ENCODE measurements at places on chromosomes 11 and 22.

DNA sequence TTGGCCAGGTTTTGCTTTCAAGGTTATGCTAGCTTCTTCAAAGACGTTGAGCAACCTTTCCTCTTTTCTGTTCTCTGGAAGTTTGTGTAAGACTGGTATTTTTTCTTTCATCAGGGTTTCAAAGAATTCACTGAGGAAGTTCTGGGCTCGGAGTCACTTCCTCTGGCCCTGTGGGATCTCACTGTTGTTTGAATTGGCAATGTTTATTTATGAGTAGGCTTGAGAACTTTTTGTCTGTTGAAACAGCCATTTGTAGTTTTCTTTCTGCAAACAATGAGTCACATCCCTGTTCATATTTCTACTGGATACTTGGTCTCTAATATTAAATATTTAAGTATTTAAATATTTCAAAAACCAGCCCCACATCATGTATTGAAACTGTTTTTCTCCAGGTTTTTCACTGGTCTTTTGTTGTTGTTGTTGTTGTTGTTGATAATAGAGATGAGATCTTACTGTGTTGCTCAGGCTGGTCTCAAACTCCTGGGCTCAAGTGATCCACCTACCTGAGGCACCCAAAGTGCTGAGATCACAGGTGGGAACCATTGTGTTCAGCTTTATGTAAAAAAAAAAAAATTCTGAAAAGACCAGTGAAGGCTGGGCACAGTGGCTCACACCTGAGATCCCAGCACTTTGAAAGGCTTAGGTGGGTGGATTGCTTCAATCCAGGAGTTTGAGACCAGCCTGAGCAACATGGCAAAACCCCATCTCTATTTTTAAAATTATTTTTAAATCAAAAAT is 26.9 kb downstream of the SUSD2 start:
- peak; percentile 20 for DNase-seq

- DNase-seq, result no peak
Measured at GRCh38 chr22:38957046-38957770, at the start of gene APOBEC3A. Gene APOBEC3A, plus strand, starts transcription at chr22:38957609. Its CDS starts 83 bp downstream, at chr22:38957692.

DNA sequence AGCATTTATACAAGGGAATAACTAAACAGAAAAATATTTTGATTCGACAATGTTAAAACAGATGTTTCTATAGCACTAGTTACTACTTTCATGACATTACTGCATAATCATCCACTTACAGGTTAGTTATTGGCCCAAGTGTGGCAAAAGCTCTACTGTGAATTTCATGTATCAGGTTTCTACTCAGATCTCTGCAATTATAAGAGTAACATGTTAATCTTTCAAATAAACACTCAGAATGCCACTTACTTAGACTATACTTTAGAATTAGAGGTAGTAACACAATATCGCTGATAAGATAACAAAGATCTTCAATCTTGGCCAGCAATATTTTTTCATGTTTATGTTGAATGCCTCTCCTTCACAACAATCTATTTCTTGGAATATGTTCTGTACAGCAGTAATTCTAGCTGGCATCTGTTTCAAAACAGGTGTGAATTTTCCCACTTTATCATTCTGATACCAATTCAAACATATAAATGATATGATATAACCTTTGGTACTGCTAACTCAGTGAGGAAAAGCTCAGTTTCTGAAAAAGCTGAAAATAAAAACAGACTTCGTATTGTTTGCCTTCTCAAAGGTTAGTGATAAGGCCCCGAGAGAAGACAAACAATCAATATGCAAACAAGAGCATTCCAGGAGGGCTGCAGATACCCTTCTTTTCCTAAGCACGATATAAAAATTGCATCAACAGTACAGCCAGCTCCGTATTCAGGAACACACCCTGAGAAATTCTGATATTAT is 11.0 kb upstream of the CCDC34 start:
- DNase-seq, result no peak

GRCh38 chr11:45468267-45468856 is 182.2 kb upstream of the SYT13 start:
- DNase-seq, result peak; percentile 72

DNA sequence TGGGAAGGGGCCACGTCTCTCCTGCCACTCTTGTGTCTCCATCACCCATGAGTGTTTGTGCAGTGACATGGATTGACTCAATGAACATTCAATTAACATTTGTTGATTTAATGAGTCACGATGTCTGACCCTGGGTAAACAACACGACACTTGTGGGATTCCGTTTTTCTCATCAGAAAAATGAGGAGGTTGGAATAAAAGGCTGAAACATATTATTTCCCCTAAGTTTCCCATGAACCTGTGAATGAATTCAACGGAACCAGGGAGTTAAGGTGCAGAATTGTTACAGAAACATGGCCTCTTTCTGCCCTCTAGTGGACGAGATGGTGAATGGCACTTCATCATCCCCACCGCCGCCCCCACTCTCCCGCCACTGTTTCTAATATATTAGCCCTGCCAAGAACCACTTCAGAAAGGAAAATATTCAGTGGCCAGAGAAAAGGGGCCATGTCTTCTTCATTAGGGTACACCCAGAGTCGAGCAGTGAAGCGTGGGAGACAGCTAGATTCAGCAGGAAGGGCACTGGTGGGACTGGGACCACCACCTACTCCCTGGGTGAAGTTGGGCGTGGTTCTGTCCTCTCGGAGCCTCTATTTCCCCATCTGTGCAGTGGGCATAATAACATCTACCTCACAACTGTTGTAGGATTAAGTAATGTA is 46.3 kb upstream of the SYT13 start:
- DNase-seq, result peak; percentile 86

GRCh38 chr11:34216706-34217105 is 111.3 kb downstream of the NAT10 start:
- no peak for DNase-seq

GRCh38 chr11:114200351-114201133 is 95.7 kb upstream of the NNMT start:
- no peak for DNase-seq

DNA sequence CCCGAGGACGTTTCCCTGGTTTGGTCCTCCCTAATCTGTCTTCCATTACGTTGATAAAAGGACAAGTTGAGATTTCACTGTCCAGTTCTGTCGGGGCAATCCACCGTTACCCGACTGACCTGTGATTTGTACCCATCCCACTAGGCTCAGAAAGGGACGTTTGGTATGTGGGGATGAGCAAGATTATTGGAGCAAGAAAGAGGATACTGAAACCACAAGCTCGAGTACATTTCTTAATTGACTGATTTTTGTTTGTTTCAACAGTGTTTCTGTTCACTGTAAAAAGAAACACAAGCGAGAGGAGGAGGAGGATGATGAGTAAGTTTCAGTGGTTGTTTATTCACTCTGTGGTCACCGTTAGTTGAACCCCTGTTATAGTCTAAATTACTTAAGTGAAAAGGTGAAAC is 969 bp downstream of the CCDC117 start:
- no peak for DNase-seq

DNA sequence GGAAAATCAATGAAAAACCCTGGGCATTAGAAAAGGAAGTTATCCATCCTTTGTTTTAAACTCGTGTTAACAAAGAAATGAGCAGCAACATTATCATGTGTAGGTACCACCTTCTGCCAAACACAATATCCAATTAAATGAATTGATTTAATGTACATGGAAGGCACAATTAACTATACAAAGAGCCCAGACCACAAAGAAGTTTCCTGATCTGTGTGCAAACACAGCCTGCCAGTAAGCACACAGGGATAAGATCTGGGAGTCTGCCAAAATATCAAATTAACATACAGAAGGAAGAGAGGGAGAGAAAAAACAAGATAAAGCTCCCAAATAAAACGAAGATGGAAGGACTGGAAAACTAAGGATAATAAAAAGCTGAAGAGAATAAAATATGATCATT is 54.1 kb upstream of the SLC25A1 start:
- no peak for DNase-seq

- DNase-seq, result no peak
Measured at GRCh38 chr11:92636543-92637188, 332.8 kb upstream of the MTNR1B start.

GRCh38 chr11:575313-575995 is 816 bp upstream of the PHRF1 start:
- peak; percentile 87 for DNase-seq

DNA sequence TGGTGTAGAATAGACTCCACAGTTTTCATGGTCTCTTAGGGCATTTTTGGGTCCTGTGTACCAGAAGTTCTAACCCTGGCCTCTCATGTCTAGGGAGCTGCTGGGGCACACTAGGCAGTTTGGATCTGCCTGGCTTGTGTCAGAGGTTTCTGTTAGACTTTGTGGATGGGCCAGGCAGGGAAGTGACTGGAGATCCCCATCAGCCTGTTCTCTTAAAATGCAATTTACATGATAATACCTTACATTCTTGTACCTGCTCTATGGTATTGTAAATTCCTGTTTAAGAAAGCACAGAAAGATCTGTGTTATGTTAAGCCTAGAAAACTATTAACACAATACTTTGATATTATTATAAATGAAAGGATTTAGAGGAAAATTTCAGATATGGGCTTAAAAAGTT is 104.0 kb downstream of the ARHGAP42 start:
- no peak for DNase-seq

DNA sequence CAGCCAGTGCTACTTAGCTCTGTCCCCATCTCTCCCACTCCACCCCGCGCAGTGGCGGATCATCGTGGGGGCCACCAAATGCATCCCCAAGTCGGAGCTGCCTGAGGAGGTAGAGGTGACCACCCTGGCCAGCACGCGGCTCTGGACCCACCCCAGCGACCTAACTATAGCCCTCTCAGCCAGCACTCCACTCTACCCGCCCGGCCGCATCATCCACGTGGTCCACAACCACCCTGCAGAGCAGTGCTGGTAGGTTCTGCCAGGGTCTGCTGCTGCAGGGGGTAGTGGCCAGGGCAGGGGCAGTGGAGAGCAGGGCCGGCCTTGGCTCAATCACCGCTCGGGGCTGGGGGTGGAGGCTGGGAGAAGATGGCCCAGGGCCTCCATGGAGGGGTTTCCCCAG is 13.0 kb upstream of the MYRF start:
- no peak for DNase-seq

DNA sequence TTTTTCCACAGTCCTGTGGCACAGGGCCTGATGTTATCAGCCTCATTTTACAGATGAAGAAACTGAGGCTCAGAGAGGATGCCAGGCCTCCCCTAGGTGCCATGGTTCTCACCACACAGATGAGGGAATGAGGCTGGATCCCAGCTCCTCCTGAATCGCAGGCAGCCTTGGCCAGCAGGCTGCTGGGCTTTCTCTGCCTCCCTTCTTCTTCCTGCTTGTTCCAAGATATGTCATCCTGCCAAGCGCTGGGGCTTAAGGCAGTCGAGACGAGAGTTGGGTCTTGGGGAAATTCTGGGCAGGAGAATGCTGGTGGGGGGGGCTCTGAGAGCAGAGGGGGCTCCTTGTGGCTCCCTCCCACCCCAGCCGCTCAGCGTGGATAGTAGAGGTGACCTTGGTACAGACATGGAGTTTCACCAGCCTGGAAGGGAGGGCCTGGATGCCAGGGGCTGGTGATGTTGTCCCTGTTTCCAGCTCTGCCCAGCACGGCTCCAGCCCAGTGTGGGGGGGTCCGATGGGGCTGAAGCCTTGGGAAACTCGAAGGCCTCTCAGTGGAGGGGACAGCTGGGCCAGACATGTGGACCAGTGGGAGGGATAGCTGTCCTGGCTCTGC is 16.6 kb upstream of the MPPED1 start:
- DNase-seq, result no peak

- DNase-seq, result no peak
Measured at GRCh38 chr22:45105281-45105702, 58.4 kb upstream of the NUP50 start.

DNA sequence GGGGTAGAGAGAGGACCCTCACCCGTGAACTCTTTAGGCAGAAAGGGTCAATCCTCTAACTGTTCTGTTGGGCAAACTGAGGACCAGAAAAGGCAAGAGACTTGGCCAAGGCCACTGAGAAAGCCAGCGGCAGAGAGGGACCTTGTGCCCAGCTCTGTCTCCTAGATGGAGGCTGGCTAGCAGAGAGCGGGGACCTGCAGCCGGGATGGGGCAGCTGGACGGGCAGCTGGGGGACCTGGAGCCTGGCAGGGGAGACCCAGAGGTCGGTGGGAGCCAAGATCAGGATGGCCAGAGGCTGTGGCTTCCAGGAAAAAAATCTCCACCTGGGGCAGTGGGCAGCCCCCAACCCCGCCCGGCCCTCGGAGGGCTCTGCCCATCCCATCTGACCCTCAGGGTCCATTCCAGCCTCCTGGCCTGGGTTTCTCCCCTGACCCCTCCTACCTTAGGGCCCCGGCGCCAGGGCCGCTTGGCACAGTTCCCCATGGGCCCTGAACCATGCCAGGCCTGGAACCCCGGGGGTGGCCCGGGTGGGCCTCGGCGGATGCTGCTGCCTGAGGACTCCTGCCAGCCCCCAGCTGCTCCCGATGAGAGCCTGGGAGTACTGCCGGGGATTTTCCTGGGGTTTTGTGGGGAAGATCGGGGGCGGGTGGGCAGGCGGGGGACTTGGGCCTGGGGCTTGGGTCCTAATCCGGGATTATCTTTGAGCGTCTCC is at the start of gene CABP2:
CABP2 (minus strand) TSS at position 603 of the 712 bp plus-strand sequence; CDS start at position 483, 120 bp downstream.
- DNase-seq, result no peak

- no peak for DNase-seq
Measured at GRCh38 chr11:60871378-60872061, 4.2 kb downstream of the ZP1 start.

GRCh38 chr22:45483319-45483718 is 19.4 kb upstream of the FBLN1 start:
- no peak for DNase-seq

GRCh38 chr22:37431801-37432707 is 4.8 kb upstream of the ELFN2 start:
- peak; percentile 45 for DNase-seq

DNA sequence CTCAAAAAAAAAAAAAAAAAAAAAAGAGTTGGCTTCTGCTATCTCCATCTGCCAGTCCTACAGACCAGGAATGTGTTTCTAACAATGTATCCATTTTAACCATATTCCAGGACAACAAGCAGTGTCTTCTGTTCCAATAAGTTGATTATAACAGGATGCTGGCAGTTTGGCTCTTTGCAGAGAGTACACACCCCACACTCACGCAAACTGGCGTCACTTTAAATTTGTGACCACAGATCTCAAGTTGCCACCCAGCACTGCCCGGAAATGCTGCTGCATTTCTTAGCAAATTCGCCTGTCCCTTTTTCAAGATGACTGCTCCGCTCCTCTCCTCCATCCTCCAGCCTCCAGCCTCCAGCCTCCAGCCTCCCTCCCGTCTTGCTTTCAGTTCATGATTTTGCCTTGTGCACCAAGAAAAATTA is 44.3 kb downstream of the SCGB1A1 start:
- DNase-seq, result no peak

GRCh38 chr22:49810363-49811019 is 17.2 kb downstream of the BRD1 start:
- DNase-seq, result no peak

GRCh38 chr11:783581-784015 is 6.3 kb downstream of the CEND1 start:
- DNase-seq, result peak; percentile 92

GRCh38 chr11:88179971-88180629 is 4.9 kb upstream of the RAB38 start:
- no peak for DNase-seq

GRCh38 chr11:65793144-65793581 is 6.3 kb downstream of the OVOL1 start:
- DNase-seq, result no peak

GRCh38 chr11:73493956-73494598 is 103.8 kb downstream of the FAM168A start:
- no peak for DNase-seq
